T-helper 17 cell (primary cell): ENCODE measurements at places on chromosomes 16 and 17. TPM values are rescaled to one million over a fixed set of nuclear protein-coding genes. Genes with fewer than 3 reads are reported as not detected.

DNA sequence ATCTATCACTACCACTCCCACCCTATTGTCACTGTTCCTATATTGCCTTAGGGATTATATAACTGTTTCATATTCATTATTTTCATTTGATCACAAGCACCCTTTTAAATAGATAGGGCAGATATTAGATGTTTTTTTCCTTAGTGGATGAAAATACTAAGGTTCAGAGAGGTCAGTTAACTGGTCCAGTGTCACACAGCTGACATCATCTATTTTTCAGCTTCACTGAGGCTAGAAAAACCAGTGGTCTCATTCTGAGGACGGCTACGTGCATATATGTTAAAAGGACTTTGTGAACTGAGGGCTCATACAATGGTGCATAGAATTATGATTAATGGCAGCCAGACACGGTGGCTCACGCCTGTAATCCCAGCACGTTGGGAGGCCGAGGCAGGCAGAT, 29.0 kb upstream of the RGS9 start:
- DNase-seq, result no peak

DNA sequence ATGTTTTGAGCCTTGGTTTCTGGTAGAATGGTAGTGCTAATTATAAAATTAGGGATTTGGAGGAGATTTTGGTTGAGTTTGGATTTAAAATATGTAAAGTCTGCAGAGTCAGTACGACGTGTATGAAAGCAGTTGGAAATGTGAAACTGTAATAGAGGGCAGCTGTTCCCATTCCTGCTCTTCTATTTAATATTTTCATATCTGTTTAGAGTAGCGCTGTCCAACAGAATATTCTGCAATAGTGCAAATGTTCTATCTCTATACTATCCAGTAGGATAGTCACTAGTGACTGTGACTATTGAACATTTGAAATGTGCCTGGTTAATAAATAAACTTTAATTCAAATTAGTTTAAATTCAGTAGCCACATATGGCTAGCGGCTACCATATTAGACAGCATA, 443.4 kb upstream of the SOX9 start:
- DNase-seq, result no peak

GRCh38 chr17:21500064-21500463, 123.9 kb downstream of the KCNJ12 start:
- DNase-seq, result no peak

DNA sequence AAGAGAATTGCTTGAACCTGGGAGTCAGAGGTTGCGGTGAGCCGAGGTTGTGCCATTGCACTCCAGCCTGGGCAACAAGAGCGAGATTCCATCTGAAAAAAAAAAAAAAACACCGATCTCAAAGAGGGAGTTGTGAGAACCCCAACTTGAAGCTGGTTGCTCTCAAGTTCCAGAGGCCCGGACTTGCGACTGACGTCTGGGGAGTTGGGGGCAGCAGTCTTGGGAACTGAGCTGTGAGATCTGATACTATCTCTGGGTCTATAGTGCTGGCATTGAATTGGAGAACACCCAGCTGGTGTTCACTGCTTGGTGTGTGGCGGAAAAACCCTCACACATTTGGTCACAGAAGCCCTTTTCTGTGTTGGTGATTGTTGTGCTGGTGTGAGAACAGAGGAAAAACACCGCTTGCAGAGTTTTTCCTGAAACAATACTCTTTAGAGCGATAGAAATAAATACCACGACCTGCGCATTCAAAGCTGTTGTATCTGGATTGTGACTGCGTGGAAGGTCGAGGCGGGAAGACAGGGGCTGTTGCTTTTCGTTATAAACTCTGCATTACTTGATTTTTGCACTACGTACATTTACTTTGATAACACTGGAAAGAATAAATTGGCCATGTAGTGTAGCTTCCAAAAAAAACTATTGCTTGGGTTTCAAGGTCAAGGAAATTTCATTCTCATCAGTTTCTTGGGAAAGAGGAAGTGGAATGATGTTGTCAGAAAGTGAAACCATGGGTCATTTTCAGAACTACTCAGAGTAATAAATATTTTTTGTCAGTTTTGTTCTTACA, 8.8 kb downstream of the SCIMP start:
- DNase-seq, result no peak

Gene KCNH4
- 0.45 TPM for total RNA-seq

Gene DPEP3
- 0.22 TPM for total RNA-seq

Gene MYL11
- total RNA-seq, result not detected
